Natural killer cell treated with Interleukin-12 subunit alpha and Interleukin-12 subunit beta and Interleukin-15 and Interleukin-18, amount 100 ng/mL, for 72 hours (primary cell): ENCODE measurements at places on chromosomes 2 and 18. TPM values are rescaled to one million over a fixed set of nuclear protein-coding genes. Genes with fewer than 3 reads are reported as not detected.

DNA sequence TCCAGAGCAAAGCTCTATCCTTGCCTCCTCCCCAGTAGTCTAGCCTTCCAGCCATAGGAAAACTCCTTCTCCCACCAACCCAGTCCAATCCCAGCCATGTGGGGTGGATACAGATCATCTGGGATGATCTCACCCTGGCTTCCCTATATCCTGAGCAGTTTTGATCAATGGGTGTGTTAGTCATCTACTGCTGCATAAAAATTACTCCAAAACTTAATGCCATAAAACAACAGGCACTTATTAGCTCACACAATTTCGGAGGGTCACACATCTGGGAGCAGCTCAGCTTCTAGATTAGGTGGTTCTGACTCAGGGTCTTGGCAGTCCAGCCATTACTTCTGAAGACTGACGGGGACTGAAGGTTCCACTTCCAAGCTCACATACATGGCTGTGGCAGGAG, 190.4 kb downstream of the SPP2 start:
- no peak for DNase-seq

- DNase-seq, result no peak
These were observed 37.8 kb downstream of the AGPS start for GRCh38 chr2:177430411-177430810.

GRCh38 chr18:24321071-24321470, 76.6 kb downstream of the OSBPL1A start:
- no peak for DNase-seq

DNA sequence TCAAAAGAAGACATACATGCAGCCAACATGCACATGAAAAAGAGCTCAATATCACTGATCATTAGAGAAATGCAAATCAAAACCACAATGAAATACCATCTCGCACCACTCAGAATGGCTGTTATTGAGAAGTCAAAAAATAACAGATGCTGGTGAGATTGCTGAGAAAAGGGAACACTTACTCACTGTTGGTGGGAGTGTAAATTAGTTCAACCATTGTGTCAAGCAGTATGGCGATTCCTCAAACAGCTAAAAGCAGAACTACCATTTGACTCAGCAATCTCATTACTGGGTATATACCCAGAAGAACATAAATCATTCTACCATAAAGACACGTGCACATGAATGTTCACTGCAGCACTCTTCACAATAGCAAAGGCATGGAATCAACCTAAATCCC, 95.5 kb upstream of the XIRP2 start:
- DNase-seq, result no peak

VWC2L gene
- total RNA-seq, result not detected
